GDM1 (cell line): ENCODE measurements at places on chromosomes 7 and 10.

GRCh38 chr7:70700055-70700940 lies 431.6 kb upstream of the GALNT17 start:
- DNase-seq: no peak

GRCh38 chr10:46218921-46219320 lies 67.9 kb upstream of the ANTXRL start:
- DNase-seq: peak; percentile 73

GRCh38 chr7:2249744-2250323 lies 7.8 kb downstream of the NUDT1 start:
- DNase-seq: no peak

DNA sequence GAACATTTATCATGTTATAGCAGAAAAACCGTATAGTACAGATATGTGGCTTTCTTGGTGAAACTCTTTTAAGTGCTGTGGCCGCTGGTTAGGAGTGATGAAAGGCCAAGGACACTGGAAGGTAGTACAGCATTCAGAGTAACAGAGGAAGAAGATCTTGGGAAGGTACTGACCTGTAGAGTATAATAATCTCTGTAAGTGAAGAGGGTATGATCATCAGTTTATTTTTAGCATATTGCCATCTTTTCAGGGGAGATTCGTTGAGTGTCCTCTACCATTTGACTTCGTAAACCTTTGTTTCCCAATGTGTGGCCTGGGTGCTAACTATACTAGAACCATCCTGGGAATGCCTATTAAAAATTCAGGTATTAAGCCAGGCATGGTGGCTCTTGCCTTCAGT lies 44.6 kb downstream of the WAC start:
- no peak for DNase-seq

DNA sequence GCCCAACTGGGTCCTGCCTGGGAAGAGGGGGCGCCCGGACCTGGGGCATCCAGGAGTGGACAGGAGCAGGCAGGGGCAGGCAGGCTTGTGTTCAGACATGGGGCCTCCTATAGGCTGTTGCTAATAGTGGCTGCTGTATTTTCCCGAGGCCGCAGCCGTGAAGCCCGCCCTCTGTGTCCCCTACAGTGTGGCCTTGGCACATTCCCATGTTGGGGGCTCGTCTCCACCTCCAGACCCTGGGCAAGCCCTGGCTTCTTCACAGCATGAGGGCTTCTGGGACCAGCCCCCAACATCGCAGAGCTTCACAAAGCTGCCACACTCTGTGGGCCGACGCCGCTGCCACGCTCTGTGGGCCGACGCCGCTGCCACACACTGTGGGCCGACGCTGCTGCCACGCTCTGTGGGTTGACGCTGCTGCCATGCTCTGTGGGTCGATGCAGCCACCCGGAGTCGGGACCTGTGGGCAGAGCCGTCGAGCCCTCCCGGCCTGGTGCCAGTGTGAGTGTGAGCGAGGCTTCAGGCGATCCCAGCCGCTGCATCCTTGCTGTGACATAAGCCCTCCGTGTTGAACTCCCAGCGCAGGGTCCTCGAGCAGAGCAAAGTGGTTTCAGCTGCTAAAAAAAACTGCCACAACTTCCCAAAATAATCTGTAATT lies 109.0 kb downstream of the INPP5A start:
- no peak for DNase-seq

GRCh38 chr7:24580283-24580946 lies 7.2 kb downstream of the PALS2 start:
- no peak for DNase-seq

DNA sequence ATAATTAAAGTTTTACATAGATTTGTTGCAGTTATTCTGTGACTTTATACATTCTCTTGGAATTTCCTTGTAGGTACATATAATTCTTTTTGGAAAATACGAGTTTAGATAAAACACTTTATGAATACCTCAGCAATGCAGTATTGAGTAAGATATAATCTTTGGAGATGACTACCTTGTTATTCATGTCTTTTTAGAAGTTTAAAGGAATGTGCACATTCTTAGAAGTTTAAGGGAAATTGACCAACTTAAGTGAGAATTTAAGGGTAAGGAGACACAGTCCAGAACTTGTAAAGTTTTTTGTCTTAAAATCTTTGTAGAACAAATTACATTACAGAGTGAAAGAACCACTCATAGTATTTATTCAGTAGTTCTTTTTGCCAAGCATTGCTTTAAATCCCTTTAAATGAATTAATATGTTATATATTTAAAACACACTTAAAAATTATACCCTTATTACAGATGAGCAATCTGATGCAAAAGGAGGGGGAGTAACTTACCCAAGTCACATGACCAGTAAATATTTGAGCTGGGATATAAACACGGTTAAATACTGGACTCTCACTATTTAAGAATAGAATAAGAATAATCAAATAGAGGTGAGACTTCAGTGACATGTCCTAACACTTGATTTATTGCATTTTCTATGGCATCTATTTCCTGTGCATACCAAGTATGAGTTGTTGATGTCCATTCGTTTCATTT lies 139.5 kb upstream of the FERD3L start:
- DNase-seq: no peak

DNA sequence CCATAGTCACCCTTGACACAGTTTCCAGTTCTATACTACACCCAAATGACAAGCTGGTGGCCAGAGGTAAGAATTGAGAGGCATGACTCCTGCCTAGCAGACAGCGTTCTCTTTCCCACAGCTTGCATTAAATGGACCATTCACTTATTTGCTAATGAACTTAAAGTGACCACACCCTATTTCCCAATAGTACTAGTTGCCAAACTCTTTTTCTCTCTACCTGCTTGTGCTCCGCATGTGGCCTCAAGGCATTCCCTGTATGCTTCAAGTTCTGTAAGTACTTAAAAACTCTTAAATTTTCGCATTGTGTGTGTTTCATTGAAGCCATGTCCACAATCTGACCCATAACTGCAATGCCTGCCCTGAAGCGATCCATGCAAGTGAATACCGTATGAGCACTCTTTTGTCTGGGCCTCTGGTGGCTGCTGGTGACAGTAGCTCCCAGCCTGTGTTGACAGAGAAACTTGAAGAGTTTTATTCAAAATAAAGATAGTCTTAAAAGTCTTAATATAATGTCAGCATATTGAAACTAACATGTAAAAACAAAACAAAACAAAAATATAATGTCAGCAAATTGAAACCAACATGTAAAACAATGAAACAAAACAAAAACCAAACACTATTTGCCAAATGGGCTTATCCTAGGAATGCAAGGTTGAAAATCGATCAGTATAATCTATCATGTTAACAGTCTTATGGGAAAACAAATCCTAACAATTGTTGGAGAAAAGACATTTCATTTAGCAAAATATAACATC lies 73.6 kb downstream of the CCSER2 start:
- DNase-seq: no peak

DNA sequence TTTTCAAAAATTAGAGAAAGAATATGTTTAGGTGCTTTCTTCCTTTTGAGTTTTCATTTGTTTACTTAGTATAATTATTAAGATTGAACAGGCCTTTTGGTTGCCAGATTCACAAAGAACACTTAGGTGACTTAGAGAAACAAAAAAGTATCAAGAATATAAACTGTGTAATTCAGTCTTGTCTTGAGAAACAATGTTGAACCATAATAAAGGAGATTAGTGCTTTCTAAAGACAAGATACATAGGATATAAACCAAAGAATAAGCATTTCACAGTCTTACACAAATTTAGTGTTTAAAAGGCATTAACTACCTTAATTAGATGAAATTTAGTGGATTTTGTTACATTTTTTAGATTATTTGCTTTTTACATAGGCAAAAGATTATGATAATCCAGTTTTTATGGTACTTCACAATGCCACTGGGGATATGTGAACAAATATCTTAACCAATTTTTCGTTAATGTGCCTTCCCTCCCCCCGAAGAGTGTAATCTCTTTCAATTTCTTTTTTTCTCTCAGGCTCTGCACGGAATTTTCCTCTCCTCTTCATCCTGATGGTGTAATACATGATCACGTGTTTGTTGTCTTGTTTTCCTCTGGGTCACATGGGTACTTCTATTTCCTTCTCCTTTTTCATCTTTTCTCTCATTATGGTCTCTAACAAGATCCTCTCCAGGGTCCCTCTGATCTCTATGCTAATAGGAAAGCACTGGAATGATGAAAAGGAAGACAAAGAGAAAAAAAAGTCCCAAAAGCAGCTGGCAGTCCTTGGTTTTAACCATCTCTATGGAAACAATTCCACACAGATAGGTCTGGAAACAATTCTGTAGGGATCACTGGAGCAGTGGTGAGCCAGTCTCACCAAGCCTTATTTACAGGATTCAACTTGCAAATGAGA lies 3.7 kb upstream of the HNRNPH3 start:
- DNase-seq: peak; percentile 47

GRCh38 chr7:144830024-144830785 lies 5.6 kb downstream of the TPK1 start:
- DNase-seq: no peak

GRCh38 chr10:110613996-110614495 lies 30.1 kb upstream of the RBM20 start:
- no peak for DNase-seq

GRCh38 chr10:91197127-91197526 lies 23.3 kb upstream of the PCGF5 start:
- DNase-seq: no peak

- DNase-seq: no peak
These were observed 255.4 kb downstream of the WDR11 start for GRCh38 chr10:121106611-121107010.

DNA sequence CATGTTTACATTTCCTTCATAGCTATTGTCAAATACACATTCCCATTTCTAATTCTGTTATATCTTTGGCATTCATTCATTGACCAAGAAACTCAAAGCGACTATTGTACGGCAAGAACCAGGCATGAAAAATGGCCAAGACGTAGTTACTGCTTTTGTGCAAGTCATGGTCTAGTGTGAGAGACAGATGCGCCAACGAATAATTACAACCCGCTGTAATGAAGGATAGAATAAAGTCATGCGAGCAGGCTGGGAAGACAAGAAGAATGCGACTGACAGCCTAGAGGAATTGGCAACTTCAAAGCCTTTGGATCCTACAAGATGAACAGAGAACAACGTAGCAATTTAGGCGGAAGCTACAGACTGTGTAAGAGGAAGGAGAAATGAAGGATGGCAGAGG lies 221.2 kb downstream of the CALN1 start:
- no peak for DNase-seq

GRCh38 chr7:139874302-139874629 lies 45.2 kb downstream of the TBXAS1 start:
- DNase-seq: no peak

DNA sequence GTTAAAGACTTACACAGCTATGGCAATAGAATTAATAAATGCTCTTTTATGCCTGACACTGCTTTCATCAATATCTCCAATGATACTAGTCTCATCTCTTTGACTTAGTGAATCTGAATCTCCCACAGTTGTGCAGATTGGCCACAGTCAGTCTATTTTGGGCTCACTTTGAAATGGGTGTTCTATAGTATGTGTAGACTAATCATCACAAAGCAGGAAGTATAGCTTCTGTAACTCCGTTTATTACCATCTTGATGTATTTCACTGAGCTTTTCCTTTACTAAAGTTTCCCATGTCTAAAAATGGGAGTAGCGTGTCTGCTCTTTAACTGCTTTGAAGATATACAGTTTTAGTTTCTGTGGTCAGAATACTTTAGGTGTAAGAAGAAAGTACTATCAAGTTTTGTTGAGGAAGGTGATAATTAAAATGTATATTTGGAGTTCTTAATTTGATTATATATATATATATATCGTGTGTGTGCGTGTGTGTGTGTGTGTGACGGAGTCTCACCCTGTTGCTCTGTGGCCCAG lies 70.1 kb downstream of the ST7 start:
- no peak for DNase-seq

GRCh38 chr7:153390955-153391354 lies 631.4 kb downstream of the ACTR3B start:
- no peak for DNase-seq

DNA sequence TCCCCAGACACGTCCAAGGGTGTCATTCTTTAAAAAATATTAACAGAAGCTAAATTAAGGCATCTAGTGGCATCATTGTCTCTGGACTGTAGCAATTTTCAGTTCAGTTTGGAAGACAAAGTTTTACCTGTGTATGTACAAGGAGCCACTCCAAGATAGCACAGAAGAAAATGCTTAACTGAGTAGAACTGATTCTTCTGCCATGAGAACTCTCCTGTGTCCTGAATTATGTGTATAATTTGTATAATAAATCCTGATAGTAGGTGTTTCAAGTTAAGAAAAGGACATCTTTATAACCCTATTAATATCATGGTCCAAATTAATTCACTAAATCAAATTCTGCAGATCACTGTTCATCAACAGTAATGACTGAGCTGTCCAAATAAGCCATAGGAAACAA lies 1104.0 kb downstream of the XPNPEP1 start:
- DNase-seq: no peak

DNA sequence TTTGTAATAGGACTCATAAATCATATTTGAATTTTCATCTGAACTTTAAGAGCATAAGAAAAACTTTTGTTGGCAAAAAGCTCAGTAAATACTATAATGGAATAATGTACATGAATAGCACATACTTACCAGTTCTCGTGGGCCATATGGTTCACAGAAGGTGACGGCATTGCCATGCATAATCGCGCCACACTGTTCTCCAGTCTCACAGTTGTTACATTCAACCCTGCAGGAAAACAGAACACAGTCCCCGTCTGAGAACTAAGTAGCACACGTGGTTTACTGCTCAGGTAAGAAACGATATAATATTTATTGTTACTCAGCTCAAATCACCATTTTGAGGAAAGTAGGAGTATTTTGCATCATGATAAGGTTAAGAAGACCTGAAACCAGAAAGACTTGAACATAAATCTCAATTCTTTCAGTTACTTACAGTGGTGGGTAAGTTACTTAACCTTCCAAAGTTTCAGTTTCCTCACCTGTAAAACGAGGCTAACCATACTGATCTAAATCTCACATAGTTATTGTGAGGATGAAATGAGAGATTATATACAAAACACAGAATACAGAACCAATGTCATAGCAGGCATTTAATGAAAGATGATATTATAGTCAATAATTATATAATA lies 261.4 kb downstream of the RELN start:
- no peak for DNase-seq

GRCh38 chr7:37399876-37400421 lies 48.7 kb downstream of the ELMO1 start:
- no peak for DNase-seq

DNA sequence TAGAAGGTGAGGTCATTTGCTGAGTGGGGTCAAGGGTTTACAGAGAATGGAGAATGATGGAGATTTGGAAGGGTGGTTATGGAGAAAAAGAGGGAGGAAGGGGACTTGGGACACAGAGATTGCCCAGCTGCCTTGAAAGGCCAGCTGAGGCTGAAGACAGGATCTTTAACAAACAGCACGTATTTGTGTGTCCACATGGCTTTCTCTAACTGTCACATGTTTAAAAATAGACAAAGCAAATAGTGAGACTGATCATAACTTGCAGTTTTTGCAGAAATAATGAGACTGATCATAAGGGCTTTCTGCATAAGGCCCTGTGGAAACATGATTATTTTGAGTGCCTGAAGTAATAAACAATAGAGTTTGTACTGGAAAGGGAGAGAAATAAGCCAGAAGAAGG lies 212.7 kb downstream of the HDAC9 start:
- DNase-seq: no peak

GRCh38 chr10:27197980-27198620 lies 42.5 kb downstream of the ACBD5 start:
- DNase-seq: no peak
